Stimulated activated CD4-positive, alpha-beta T cell treated with anti-CD3 and anti-CD28 coated beads, Interleukin-1b, Interleukin-23, amount 100 ng/mL, for 48 hours (primary cell): ENCODE measurements at places on chromosomes 5 and 9.

DNA sequence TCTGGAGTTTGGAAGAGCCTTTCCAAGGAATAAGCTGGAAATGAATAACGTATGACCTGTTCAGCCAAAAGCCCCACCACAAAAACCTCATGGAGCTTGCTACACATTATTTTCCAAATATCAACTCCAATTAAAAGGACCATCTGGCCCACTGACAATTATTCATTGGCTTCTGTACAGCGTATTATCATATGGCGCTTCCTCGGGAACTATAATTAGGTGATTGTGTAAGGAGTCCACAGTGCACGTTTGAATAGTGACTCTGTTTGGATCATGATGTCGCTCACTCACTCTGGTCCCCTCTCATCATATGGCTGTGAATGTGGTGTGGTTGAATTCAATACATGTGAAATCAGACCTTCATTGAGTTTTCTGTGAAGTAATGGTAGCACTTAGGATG lies 52.1 kb downstream of the GDNF start:
- DNase-seq: no peak

- DNase-seq: no peak
These were observed 4.0 kb downstream of the TSLP start for GRCh38 chr5:111075520-111075919.

DNA sequence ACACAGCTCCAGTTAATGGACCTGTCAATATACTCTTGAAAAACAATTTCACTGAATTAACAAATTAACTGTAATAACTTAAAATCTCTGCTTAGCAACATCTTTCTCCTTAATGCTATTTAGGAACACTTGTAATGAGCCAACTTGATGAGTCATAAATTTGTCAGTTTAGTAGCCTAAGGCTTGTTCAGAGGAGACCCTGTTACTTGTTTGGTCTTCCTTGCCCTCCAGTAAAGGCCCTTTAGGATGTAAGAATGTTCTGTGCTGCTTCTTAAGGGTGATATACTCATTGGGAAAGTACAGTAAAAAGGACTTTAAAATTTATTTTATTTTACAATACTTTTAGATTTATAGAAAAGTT lies 11.4 kb upstream of the MATR3 start:
- DNase-seq: no peak

GRCh38 chr9:91187965-91188344 lies 173.8 kb downstream of the AUH start:
- DNase-seq: no peak

DNA sequence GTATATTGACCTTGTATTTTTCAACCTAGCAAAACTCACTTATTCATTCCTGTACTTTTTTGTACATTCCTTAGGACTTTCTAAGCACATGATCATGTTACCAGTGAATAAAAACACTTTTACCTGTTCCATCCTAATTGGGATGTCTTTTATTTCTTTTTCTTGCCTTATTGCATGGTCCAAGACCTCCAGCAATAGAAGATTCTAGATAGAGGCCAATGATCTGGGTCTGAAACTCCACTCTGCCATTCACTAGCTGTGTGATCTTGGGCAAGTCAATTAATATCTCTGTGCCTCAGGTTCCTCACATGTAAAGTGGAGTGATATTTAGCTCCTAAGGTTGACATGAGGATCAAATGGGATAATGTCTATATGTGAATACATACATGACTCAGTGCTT lies 8.5 kb upstream of the EXOSC2 start:
- DNase-seq: no peak

- no peak for DNase-seq
These were observed 8.6 kb upstream of the ZNF169 start for GRCh38 chr9:94250456-94250855.

- no peak for DNase-seq
These were observed 139.9 kb upstream of the ACOT12 start for GRCh38 chr5:81533629-81534405.

DNA sequence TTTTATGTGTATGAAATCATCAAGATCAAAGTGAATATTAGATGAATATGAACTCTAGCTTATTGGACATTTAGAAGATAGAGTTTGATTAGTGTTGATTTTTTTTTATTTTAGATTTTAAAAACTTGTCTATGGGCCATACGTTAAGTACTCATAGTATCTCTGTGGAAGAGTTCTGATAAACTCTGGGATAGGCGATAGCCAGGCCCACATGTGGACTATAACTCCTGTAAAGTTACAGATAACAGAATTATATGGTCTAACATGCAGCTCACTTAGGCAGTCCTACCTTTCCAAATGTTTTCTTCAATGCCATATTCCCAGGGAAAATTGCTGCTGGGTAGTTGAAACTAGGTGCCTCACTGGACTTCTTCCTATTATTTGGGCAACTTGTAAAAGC lies 10.4 kb downstream of the SLC31A1 start:
- DNase-seq: no peak

- no peak for DNase-seq
These were observed 244.0 kb downstream of the YTHDC2 start for GRCh38 chr5:113757508-113757907.

GRCh38 chr5:124477577-124477976 lies 268.9 kb downstream of the ZNF608 start:
- no peak for DNase-seq

- DNase-seq: no peak
These were observed 26.3 kb downstream of the SLC6A3 start for GRCh38 chr5:1418921-1419280.

- DNase-seq: no peak
These were observed 75.7 kb downstream of the FBXL7 start for GRCh38 chr5:15575666-15576065.

GRCh38 chr5:135213466-135214239 lies 179.6 kb upstream of the PITX1 start:
- DNase-seq: no peak

DNA sequence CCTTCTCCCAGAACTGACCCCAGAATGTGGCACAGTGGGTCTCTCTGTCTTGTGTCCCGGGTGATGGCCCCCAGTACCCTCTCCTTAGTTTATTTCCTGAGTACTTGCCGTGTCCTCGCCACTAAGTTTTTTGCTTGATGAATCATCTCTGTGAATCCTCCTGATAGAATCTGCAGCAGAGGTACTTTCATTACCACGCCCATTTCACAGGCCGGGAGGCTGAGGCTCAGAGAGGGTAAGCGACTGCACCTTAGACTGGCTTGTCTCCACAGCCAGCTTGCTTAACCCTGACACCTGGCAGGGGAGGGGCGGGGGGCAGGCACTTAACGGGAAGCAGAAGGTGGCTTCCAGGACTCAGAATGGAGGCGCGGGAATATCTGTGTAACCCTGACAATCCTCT lies 7.9 kb upstream of the IER5L start:
- peak; percentile 19 for DNase-seq

DNA sequence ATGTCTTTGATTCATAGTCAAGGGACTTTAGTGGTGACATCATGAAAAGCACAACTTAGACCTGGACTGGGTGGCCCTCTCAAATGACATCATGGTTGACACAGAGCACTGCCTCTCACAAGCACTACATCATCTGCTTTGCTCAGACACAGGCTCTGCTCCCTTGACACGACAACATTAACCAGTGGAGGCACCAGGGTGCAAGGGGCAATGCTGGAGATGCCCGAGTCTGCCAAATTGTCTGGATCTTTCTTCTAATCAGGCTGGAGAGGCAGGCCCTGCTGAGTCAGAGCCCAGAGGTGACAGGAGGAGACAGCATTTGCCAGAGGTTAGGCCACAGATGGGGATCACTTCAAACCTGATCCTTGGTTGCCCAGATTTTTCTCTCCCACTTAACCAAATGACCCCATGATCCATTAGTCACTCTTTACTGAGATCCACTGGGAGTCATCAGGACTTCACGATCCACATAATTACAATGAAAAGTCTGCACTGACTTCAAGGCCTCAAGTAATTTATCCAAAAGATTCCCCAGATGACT lies 174.4 kb downstream of the SLIT3 start:
- DNase-seq: no peak

DNA sequence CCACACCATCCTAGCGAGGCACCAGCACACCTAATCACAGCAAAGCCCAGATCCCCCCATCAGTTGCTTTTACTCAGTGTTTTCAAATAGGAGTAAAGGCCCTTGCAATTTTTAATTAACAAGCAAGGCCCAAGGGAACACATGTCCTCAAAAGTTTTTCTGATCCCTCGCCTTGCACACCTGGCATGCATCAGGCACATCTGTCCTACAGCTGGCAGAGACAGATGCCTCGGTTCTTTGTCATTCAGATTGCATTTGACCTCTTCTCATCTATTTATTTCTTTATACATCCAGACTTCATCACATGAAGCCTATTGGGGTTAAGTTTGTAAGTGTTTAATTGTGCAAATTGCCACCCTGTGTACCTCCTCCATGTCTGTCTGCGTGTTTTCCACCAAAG lies 241.4 kb downstream of the MARCHF11 start:
- DNase-seq: no peak

- no peak for DNase-seq
These were observed 72.1 kb downstream of the ABCA1 start for GRCh38 chr9:104855807-104856206.

- no peak for DNase-seq
These were observed 31.0 kb downstream of the CSF2 start for GRCh38 chr5:132104556-132104955.

DNA sequence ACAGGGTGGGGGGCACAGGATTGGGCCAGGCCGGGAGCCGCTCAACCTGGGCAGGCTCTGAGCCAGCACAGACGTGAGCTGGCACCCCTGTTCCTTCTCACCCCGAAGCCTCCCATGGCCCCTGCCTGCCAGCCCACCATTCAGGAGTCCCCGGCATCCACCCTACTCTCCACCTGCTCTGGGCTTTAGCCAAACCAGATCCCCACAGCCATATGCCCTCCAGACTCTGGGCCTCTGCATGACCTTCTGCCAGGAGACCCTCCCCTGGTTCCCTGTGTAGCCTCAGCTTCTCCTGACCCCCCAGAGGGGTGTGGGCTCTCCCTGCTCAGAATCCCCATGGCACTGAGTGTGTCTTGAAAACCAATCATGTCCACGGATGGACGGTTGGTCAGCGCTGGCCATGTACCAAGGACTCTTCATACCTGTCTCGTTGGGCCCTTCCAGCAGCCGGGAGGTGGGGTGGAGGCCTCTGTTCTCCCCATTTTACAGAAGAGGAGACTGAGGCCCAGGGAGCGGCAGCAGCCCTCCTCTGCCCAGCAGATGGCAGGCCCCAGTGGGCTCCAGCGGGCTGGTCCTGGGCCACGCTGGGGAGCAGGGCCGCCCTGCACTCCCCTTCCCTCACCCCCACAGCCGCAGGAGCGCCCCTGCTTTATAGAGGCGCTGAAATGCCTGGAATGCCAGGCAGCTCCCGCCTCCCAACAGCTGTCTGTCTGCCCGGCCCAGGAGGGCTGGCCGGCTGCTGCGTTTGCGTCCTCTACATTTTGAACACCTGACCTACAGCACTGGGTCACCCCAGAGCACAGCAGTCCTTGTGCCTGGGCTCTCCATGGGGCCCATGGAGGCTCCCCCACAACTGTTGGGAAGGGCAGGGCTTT lies 3.5 kb upstream of the MYMK start:
- no peak for DNase-seq

DNA sequence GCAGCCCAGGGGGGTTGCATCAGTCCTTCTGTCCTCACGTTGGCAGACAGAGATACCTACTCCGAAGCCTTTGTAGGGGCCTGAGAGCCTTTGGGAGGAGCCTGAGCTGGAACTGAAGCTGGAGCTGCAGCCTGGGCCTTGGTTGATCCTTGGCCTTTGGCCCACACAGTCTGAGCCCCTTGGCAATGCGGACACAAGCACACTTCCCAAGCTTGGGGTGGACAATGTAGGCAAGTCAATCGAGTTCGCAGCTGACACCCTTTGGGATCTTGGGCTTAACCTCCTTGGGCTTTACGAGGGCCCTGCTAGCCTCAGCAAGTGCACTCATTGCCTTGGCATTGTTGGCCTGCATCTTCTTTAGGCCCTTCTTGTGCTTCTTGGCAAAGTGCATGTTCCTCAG lies 5.9 kb downstream of the CSNK1A1 start:
- DNase-seq: no peak

DNA sequence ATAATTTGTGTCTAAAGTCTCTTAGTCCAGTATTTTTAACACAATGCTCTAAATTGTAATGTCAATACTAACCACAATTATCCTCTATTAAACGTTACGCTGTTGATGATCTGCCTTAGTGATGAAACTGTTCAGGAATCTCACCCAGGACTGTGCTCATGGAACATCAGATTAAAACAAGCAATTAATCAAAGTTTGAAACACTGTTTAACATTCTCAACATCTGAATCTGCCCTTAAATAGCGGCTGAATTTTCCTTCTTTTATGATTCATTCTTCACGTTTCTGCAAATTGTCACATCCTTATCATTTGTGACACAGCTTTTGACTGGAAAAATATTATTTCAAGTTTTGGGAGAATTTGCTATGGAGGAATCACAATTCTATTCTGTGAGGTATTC lies 113.8 kb downstream of the MARCHF11 start:
- no peak for DNase-seq

DNA sequence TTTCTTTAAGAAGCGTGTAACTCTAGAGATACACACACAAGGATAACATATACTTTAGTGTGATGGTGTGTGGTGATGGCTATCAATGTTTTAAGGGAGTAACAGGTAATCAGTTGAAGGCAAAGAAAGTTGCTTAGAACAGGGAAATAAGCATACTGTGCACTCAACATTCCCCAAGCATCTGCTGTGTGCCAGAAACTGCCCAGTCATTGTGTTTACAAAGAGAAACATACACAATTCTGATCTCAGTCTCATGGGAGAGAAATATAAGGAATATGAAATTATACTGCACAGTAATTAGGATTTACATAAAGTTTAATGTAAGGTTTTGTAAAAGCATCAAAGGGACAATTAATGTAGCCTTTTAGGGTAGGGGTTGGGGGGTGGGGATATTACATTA lies 224.1 kb upstream of the TYRP1 start:
- DNase-seq: no peak

DNA sequence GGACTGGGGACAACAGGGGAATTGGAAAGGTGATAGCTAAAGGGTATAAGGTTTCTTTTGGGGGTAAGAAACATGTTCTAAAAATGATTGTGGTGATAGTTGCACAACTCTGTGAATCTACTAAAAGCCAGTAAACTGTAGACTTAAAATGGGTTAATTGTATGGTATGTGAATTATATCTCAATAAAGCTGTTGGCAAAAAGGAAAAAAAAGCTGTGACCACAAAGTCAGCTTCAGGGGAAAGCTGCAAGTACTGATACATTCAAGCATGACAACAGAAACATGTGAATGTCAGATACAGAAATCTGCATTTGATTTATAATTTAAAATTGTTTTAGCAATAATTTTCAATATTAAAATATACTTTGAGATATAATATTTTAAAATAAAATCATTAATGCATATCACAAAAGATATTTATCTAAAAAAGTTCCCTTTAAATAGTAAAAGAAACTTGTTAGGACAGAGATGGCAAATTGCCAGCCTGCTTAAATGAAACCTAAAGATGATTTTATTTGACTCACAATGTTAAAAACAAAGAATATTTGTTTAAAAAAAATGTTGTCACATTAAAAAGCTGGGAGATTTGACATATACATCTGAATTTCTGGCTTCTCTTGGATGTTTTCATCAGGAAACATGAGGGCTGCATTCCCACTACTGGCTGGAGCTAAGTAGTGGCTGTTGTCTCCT lies 66.0 kb downstream of the TBCA start:
- no peak for DNase-seq
